Kidney (tissue), 22 donors: ENCODE measurements at places on chromosomes 5 and 9. TPM values are rescaled to one million over a fixed set of nuclear protein-coding genes. Genes with fewer than 3 reads are reported as not detected.
A peak's percentile ranks its signal among the peaks of the same experiment; 100 is the strongest.

- no peaks in the 10 kb centered on the region for H3K36me3 ChIP-seq
- no peak for DNase-seq
- H3K4me1 ChIP-seq: peaks cover 6% of the 10 kb centered on the region
- H3K27me3 ChIP-seq: no peaks in the 10 kb centered on the region
- H3K4me3 ChIP-seq: no peak overlapping the region
Observed at GRCh38 chr9:97243606-97244005, 63.9 kb upstream of the CCDC180 start.

DNA sequence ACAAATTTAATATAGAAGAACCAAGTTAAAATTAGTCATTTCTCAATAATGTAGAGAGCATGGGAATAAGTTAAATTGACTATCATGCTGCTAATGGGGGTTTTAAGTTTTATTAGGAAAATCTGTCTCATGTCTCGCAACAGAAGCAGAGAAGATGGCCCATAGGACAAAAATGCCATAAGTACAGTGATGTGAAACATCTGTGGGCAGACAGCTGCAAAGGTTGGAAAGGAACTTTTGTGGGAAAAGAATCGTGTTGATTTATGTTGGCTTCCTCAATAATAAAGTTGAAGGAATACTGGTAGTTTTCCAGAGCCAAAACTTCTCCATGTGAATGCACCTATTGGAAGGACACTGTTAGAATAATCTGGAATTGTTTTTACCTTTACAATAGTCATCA, 44.8 kb downstream of the VCAN start:
- no peaks in the 10 kb centered on the region for H3K36me3 ChIP-seq
- H3K27ac ChIP-seq: no peak overlapping the region

GRCh38 chr5:90022002-90022710, 387.4 kb downstream of the CETN3 start:
- DNase-seq: no peak
- H3K4me3 ChIP-seq: no peak overlapping the region
- H3K36me3 ChIP-seq: no peaks in the 10 kb centered on the region
- no peaks in the 10 kb centered on the region for H3K4me1 ChIP-seq
- no peak overlapping the region for H3K27ac ChIP-seq
- H3K27me3 ChIP-seq: no peaks in the 10 kb centered on the region

DNA sequence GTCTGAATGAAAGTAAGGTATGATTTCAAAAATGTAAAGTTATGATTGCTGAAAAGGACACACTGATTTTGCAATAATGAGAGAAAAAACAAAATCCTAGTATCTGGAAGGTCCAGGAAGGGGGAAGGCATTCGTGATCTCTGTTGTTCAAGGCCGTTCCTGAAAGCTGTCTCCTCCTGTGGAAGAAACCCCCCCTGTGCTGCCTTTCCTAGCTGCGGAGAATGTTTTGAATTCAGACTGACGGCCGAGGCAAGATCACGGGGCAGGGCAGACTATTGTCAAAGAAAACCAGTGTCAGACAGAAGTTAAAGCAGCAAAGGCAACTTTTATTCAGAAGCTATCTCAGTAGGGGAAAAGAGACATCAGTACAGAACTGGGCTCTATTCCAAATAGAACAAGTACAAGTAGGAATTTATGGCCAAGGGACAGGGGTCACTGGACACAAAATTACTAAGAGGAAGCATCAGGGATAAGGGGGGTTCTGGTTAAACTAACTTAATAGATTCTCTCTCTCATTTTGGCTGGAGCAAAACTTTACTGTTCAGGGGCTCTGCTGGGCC, 61.9 kb upstream of the IGFBPL1 start:
- peak; percentile 32 for DNase-seq
- no peaks in the 10 kb centered on the region for H3K4me1 ChIP-seq
- H3K27me3 ChIP-seq: no peaks in the 10 kb centered on the region
- H3K27ac ChIP-seq: no peak overlapping the region
- H3K4me3 ChIP-seq: no peak overlapping the region
- no peaks in the 10 kb centered on the region for H3K36me3 ChIP-seq

- H3K4me3 ChIP-seq: no peak overlapping the region
- no peaks in the 10 kb centered on the region for H3K36me3 ChIP-seq
- H3K27ac ChIP-seq: peak overlapping the region; percentile 69
- peak; percentile 38 for DNase-seq
- no peaks in the 10 kb centered on the region for H3K27me3 ChIP-seq
Observed at GRCh38 chr9:133683586-133684120, 47.5 kb downstream of the DBH start.

DNA sequence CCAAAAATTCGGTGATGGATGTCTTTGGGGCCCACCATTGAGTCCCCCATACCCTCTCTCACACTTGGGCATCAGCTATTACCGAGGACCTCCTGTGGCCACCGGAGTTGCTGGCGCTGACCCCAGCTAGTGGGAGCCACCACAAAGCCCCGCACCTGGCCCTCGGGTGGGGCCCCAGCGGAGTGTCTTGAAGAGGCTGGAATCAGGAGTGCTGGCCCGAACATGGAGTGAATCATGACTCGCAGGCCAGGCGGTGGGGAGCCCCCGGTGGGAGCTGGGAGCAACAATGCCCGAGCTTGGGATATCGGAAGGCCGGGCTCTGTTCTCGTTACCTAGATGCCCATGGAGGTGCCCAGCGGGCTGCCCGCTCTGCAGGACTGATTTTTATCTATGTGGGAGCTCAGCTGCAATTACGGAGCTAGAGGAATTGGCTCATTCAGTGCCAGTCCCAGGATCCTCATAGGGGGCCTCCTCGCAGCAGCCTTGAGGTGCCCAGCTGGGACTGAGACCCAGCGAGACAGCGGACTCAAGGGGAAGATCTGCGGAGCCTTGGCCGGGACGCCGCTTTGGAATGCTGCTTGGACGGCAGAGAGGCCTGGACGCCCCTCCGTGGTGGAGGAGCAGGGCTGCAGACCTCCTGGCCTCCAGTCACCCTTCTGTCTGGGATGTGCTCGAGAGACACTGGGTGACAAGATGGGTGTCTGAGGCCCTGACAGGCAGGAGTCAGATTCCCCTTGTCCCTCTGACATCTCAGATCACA, 70.8 kb downstream of the PSMB7 start:
- no peak overlapping the region for H3K27ac ChIP-seq

SAP30L gene
- 30.7 TPM for polyA plus RNA-seq
